ENCODE measurements at places on chromosomes 11 and 22.
A peak's percentile ranks its signal among the peaks of the same experiment; 100 is the strongest.

DNA sequence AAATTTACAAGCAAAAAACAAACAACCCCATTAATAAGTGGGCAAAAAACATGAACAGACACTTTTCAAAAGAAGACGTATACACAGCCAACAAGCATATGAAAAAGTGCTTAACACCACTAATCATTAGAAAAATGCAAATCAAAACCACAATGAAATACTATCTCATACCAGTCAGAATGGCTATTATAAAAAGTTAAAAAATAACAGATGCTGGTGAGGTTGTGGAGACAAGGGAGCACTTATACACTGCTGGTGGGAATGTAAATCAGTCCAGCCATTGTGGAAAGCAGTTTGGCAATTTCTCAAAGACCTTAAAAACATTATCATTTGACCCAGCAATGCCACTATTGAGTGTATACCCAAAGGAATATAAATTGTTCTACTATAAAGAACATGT is 72.3 kb downstream of the BBOX1 start:
- DNase-seq: no peak

DNA sequence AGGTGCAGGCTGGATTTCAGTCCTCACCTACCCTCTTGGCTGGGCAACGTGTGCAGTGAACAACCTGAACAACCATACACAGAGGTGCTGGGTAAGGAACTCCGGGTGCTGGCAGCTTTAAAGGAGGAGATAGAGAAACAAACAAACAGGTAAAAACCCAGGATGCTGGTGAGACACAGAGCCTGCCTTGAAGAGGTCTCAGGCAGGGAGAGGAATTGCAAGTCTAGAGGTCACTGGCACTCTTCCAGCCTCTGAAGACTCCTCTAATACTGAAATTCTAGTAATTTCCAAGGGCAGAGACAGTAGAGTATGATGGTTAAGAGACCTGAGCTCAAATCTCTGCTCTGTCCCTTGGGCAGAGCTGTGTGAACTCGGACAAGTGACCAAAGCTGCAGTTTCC is 192.5 kb downstream of the CEP164 start:
- DNase-seq: no peak

- DNase-seq: no peak
Observed at GRCh38 chr11:124415356-124415923, 9.2 kb downstream of the OR8B4 start.

- no peak for DNase-seq
Observed at GRCh38 chr11:86196913-86197312, 47.6 kb upstream of the EED start.

DNA sequence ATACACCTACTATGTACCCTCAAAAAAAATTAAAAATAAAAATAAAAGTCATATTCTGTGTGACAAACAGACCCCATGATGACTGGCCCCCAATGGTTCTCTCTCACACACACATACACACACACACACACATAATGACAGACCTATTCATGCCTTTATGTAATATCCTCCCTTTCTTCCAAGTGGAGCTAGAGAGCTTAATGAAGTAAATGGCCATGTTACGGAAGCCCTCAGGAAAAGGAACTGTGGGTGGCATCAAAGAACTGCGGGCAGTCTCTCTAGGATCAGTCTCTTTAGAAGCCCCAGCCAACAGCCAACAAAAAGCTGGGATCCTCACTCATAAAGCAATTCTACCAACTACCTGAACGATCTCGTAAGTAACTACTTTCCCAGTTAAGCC is 125.5 kb downstream of the SIK3 start:
- peak; percentile 56 for DNase-seq

DNA sequence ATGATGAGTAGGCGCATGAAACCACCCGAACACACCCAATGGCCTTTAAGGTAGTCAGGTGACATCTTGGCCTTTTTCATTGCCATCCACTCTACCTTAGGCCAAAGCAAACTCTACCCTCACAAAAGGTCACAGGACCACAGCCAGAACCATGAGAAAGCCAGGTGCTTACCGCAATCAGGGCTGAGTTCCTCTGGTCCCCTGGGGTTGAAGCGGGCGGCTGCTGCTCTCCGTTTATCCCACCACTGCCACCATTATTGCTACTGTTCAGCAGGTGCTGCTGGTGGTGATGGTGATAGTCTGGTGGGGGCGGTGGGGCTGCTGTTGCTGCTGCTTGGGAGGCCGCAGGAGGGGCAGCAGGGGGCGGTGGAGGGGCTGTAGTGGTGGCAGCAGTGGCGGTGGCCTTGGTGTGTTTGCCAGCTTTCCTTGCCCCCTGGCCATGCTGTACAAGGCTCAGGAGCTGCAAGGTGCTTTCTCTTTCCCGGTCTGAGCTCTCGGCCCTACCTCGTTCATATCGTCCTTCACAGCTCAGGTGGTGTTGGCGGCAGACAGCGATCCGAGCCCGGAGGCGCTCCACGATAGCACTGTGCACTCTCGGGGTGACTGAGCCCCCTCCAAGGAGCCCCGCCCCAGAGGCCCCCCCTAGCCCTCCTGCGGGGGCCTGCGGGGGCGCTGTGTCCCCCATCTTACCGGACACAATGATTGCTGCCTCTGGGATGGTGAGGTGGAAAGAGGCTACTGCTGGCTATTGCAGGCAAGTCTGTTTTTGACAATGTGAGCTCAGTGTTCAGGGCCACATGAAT is 1.6 kb downstream of the MAML2 start:
- peak; percentile 44 for DNase-seq

DNA sequence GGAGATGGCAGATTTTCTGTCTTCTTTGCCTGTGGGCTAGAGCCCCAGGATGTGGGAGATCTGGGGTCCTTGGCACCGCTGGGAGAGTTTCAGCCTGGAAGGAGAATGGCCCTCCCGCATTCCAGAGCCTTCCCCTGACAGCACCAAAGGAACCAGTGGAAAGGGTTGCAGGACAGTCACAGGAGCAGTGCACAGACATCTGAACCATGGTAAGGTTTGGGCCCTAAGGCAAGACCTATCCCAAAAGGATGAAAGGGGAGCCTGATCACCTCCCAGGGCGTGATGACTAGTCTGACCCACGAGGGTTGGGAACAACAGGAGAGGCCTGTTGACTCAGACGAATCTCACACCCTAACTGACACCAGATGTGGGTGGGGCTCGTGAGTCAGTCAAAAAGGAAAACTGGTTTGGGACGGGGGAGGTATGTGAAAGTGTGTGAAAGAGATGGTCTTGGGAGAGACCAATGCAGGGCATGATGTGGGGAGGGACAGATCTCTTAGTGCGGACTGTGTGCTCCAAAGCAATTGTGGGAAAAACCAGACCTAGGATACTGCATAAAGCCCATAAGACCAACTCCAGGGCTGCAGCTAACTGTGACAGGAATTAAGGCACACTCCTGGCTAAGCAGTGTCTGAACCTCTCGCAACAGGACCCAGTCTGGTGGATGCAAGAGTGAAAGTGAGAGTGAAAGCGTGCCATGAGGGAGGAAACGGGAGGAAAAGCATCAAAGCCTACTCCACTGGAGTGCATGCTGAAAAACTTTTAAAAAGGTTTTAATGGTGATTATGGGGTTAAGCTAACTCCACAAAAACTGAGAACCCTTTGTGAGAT is 39.1 kb upstream of the GLYAT start:
- DNase-seq: no peak

DNA sequence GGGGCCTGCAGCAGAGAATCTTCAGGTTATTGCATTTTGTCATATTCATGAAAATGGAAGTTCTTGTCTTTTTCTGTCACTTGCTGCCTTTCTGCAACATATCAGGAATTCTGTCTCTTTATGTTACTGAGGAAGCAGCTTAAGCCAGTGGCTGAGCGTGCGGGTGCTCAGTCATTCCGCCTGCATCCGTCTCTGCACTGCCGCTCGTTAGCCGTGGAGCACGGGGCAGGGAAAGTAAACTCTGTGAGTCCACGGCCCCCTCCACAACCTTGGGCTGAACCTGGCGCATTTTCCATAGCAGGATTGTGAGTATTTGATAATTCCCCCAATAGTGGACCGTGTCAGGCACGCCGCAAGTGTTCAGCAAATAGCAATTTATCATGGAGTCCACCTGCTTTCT is 1007.7 kb downstream of the BRD1 start:
- DNase-seq: no peak

DNA sequence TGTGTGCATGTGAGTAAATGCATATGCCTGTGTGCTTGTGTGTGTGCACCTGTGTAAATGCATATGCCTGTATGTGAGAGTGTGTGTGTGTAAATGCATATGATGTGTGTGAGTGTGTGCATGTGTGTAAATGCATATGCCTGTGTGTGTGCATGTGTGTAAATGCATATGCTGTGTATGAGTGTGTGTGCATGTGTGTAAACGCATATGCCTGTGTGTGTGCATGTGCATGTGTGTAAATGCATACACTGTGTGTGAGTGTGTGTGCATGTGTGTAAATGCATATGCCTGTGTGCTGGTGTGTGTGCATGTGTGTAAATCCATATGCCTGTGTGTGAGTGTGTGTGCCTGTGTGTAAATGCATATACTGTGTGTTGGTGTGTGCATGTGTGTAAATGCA is 37.8 kb downstream of the GGTLC2 start:
- DNase-seq: no peak

GRCh38 chr11:35234460-35235156 is 95.6 kb downstream of the CD44 start:
- DNase-seq: no peak

- no peak for DNase-seq
Observed at GRCh38 chr11:33731723-33732531, 4.3 kb downstream of the CD59 start.
